ENCODE measurements at places on chromosomes 1 and 21.

- peak; percentile 73 for DNase-seq
Observed at GRCh38 chr1:163174524-163175437, 27.9 kb downstream of the RGS5 start.

- DNase-seq = no peak
Observed at GRCh38 chr1:30777060-30777903, 19.7 kb upstream of the LAPTM5 start.

DNA sequence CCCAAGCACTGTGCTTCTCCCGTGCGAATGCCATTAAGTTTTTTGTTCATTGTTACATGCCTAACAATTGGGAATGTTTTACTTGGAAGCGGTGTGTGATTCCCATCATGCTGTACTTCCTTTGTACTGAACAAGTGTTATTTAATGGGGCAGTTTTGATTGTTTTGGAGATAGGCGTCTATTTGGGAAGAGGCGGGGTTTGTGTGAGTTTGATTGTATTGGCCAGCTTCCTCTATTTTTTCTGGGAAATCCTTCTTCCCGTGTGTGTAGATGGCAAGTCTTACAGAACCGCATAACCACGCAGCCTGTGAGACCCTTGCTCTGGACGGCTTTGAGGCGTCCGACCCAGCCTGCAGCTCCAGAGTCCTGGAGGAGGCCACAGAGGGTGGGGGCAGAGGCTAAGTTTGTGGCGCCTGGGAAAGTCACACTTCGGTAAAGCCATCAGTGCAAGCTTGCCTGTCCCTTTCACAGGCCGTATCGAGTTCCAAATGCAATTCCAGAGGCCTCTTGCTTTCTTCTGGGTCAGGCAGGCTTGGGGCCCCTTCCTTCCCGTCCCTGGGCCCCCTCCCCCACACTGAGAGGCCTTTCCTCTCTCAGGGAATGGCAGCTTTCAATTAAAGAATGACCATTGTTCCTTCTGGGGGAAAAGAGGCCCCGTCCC, 210.3 kb downstream of the TOMM20 start:
- DNase-seq = no peak

DNA sequence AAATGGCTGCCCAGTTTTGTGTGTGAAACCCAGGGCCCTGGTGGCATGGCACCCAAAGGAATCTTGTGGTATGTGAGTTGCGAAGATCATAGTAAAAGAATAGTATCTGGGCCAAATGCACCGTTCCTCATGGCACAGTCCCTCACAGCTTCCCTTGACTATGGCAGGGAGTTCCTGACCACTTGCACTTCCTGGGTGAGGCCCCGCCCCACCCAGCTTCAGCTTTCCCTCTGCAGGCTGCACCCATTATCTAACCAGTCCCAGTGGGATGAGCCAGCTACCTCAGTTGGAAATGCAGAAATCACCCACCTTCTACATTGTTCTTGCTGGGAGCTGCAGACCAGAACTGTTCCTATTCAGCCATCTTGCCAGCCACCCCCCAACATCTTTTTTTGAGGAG, 63.0 kb downstream of the SLC5A9 start:
- peak; percentile 2 for DNase-seq

- DNase-seq = no peak
Observed at GRCh38 chr1:29470087-29470787, 233.9 kb downstream of the PTPRU start.

GRCh38 chr1:15152318-15153183, 996 bp upstream of the TMEM51 start:
- DNase-seq = peak; percentile 92

- no peak for DNase-seq
Observed at GRCh38 chr1:33088119-33088906, 7.4 kb downstream of the AZIN2 start.

- DNase-seq = no peak
Observed at GRCh38 chr1:13730751-13731482, 30.9 kb downstream of the PRDM2 start.

GRCh38 chr1:183688341-183689060, 35.4 kb upstream of the APOBEC4 start:
- no peak for DNase-seq

DNA sequence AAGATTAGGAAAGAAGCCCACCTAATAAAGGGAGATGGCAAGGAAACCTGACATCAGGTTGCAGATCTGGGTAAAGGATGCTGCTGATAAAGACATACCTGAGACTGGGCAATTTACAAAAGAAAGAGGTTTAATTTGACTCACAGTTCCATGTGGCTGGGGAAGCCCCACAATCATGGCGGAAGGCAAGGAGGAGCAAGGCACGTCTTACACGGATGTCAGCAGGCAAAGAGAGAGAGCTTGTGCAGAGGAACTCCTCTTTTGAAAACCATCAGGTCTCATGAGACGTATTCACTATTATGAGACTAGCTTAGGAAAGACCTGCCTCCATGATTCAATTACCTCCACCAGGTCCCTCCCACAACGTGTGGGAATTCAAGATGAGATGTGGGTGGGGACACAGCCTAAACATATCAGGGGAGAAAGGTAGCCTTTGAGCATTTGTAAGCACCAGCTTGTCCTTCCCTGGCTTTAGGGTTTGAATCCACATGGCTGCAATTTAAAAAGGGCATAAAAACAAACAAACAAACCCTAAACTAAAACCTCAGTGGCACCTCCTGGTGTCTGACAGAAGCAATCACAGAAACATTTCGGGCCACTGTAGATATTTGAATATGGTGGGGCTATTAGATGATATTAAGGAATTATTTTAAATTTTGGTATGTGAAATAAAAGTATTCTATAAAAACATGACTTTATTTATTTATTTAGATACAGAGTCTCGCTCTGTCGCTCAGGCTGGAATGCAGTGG, 33.1 kb downstream of the SLC2A7 start:
- DNase-seq = no peak

DNA sequence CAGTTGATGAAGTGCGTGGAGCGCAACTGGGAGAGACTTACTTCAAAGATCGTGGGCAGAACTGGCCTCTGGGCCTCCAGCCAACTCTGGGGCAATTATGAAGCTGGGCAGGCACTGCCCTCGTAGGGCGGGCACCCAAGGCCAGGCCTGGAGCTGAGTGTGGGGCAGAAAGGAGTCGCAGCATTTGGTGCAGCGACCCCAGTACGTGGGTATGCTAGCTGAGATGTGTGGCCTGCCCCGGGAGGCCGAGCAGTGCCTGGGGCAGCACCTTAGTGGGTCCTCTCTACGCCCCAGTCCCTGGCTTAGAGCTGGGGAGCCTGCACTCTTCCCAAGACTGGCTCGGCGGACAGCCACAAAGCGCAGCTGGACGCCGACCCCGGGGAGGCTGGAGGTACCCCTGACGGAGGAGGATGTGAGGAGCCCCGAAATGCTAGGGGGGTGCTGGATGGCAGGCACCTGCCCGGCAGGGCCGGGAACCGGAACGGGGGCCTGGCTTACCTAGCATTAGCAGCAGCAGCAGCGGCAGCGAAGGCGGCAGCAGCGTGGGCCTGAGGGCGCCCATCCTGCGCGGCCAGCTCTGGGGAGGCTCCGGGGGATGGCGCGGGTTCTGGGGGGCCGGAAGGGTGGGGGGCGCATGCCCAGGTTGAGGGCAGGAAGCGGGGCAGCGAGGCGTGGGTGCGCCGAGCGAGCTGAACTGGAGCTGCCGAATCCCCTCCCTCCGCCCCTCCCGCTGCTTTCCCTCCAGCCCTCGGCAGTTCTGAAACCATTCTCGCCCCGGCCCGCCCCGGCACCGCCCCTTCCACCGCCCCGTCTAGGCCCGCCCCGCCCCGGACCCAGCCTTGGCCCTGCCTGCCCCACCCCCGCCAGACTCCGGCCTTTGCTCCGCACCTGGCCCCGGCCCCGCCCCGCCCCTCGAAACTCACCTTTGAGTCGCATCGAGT, at the start of gene IGSF8:
Gene IGSF8 (minus strand): TSS at position 709 of the 941 bp plus-strand sequence. CDS start 147 bp downstream, at position 562.
- peak; percentile 88 for DNase-seq

DNA sequence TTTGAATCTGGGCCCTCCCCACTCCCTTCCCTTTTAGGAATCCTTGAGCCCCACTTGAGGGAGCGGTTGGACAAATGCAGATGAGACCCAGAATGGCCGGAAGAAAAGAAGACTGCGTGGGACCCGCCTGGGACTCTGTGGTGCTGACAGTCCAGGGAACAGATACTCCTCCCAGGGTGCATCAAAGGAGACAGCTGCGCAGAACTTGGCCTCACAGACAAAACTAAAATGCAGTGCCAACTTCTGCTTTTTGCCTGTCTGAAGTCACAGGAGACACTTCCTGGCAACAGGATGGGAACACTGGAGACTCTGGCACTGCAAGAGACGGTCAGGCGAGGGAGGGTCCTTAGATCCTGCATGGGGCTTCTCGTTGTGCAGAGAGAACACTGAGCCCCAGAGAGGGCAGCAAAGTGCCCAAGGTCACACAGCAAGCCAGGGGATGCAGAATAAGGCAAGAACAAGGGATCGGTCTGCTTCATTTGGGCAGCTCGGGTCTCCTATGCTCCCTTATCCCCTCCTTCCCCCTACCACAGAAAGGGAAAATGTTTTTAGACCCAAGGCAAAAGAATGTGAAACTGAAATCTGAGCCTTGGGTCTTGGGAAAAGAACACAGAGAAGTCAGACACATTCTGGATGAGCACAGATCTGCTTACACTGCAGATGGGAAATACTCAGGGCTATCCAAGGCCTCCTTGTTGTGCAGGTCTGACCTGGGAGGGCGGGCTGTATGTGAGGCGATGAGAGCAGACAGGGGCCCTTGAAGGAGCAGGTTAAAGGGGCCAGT, 182.4 kb downstream of the TRABD2B start:
- no peak for DNase-seq

GRCh38 chr1:82366689-82367088, 566.0 kb downstream of the ADGRL2 start:
- peak; percentile 57 for DNase-seq

GRCh38 chr1:64846573-64847430, 101.9 kb downstream of the RAVER2 start:
- no peak for DNase-seq

- DNase-seq = no peak
Observed at GRCh38 chr1:98500324-98500723, 161.2 kb upstream of the SNX7 start.

DNA sequence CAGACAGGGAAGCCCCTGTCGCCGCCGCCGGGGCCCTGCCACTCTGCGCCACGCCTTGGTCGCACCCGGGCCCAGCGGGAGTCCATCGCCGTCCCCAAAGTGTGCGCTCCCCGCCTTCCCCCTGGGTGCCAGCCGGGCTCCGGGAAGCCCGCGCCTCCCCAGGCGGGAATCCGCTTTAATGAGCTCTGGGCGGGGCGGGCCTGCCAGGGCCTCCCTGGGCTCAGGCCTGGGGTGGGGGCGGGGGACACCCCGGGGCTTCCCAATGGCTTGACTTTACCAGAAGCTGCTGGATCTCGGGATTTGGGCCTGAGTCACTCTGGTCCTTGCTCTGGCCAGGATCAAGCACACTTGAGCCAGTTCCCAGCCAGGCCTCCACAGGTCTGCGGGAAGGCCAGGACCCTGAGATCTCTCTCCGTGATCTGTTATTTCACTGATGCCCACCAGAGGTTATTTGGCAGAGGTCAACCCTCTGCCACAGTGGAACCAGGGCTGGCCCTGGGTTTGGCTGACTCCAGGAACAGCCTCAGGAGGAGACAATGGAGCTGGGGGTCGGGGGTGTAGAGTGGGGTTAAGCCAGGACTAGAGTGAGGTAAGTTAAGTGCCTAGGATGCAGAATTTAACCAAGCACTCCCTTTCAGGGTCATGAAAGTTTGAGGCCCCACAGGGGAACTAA, 178.4 kb upstream of the EDN2 start:
- peak; percentile 72 for DNase-seq

GRCh38 chr1:9400425-9401079, 107.9 kb downstream of the SPSB1 start:
- no peak for DNase-seq

DNA sequence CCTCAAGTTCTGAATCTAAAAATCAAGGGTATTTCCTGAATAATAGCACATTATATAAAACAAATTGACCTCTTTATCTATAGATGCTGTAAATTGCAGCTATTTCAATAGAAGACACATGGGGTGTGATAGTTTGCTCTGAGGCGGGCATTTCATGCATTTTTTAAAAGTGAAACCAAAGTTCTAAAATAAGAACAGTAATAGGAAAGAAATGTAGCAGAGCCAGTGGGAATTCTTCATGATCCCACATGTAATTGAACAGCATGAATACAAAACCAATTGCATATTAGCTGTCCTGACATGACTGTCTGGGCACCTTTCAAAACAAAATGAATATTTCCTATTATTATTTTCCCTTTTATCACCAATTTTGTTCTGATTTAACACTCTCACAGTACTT, 85.0 kb downstream of the RGS21 start:
- DNase-seq = no peak
